Renal pelvis (tissue), 12 donors: ENCODE measurements at places on chromosomes 1 and 21.

DNA sequence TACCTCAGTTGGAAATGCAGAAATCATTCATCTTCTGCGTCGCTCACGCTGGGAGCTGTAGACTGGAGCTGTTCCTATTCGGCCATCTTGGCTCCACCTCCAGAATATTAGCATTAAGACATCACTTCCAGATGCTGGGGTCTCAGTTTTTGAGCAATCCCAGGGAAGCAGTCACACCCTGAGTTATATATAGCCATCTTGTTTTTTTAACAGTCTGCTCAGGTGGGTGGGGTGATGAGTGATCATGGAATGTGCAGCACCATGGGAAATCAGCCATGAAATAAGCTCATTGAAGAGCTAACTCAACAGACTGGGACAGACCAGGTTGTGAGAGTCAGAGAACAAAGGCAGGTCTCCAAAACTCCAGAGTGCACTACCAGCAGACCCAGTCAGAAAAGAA, 27.0 kb upstream of the HMGB4 start:
- no peak for DNase-seq

DNA sequence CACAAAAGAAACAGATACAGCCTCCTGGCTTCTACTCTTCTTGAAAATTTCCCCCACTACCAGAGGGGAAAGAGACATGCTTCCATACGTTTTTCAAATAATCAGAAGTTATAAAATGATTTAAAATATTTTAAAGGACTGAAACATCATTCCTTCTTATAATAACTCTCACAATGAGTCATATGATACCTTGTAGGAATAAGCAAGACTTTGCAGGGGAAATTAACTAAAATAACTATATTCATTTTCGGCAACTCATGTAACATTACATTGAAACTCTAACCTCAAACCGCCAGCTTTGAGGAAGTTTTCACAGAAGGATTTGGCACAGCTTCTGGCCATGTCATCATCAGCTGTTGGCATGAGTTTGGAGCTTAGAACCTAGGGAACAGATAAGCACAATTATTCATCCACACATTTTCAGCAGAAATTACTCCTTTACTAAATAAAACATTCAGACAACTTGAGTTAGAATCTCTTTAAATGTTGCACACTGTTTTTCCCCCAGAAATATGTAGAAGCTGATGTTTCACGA, 85.9 kb downstream of the USP24 start:
- DNase-seq: no peak

DNA sequence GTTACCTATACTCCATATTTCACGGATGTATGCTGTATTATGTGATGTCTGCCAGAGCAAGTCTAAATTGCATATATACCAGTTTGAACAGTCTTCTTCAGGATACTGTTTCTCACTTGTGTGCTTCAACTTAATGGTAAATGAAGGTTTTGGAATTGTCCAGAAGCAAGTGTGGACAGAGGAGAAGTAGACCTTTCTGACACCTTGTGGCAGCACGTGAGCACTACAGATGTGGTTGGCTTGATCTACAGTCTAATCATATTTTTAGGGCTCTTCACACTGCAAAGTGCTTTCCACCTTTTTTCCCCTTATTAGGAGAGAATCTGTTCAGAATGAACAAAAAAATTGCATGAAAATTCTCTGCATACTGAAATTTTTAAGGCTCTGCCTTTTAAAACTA, 10.9 kb downstream of the MORC3 start:
- peak; percentile 21 for DNase-seq

- DNase-seq: no peak
These were observed 61.4 kb downstream of the SCCPDH start for GRCh38 chr1:246785494-246786111.

DNA sequence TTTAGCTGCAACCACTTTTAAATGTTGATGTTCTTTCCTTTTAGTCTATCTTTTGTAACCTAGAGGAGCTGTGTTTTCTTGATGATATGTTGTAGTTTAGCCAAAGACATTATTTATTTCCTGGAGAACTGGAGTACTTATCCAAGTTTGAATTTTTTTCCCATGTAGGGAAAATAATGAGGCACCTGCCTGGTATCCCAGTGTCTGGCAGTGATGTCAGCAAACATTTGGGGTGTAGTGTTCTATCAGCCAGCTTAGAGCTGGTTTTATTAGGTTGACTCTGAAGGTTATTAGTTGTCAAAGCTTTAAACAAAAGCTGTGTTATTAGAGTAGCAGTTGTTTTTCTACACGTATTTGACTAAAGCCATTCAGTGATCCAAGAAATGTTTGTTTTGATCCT, 3.2 kb downstream of the CTPS1 start:
- no peak for DNase-seq

GRCh38 chr1:235941876-235942624, 75.3 kb upstream of the LYST start:
- DNase-seq: no peak

- no peak for DNase-seq
These were observed 126.2 kb downstream of the PRRX1 start for GRCh38 chr1:170790175-170790574.

DNA sequence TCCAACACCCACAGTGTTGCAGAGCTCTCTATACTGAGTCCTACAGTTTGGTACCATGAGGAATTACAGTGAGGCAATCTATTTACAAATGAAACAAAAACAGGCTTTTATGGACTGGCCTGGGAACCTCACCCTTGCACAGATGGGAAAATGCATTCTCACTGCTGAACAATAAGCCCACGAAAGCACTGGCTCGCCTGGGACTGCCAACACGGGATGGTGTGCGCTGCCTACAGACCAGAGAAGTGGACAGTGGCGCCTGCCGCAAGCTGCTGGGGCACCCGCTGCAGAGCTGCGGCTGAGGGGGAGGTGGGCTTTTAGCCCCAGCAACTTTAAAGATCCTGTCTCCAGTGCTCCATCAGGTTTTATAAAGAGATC, 28.5 kb upstream of the ABCG1 start:
- no peak for DNase-seq

GRCh38 chr1:1031659-1032235, 11.8 kb downstream of the AGRN start:
- DNase-seq: no peak
